ENCODE measurements at places on chromosomes 7 and 10.

DNA sequence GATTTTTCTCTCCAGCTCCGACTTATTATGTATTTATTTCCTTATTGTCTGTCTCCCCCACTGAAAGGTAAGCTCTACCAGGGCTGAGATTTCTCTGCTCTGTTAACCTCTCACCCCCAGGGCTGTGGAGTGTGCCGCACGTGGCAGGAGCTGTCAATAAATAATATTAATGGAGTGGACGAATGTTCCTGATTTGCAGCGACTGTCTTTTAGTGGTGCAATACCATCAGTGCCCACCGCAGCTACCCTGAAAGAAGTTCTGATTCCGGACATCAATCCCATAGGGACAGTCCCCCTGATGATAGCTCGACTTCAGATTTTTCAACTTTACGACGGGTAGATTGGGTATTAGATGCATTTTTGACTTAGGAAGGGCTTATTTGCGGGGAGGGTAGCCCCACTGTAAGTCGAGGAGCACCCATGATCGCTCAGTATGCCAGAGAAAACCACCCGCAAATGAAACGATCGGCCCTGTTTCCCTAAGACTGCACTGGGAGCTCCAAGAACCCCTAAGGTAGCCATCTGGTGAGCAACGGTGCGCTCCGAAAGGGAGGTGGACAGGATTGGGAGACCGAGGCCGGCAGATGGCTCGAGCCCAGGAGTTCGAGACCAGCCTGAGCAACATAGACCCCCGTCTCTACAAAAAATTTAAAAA is 986 bp upstream of the PPP2R2D start:
- DNase-seq: no peak

- no peak for DNase-seq
Observed at GRCh38 chr7:24737281-24737680, 20.0 kb downstream of the GSDME start.

DNA sequence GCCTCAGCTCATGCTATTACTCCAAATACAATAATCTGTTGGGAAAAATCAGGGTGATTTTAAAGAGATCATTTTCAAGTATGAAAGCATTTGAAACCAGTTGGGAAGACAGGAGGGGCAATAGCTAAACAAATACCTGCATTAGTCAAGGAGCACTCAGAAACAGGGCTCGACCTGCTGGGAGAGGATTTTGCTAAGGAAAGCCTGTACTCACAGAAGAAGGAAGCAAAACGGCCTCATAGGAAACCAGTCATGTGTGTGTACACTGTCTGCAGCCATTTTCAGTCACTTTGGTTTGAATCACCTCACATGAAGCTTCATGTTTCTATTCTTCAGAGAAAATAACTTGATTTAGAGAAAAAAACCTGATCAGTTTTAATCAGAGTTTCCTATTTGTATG is 38.6 kb downstream of the FZD1 start:
- no peak for DNase-seq

GRCh38 chr7:75663302-75663907 is 75.3 kb downstream of the HIP1 start:
- no peak for DNase-seq

GRCh38 chr7:2104716-2105115 is 128.0 kb downstream of the MAD1L1 start:
- no peak for DNase-seq

GRCh38 chr7:50304129-50304910 is at the start of gene IKZF1:
Gene IKZF1 (plus strand): TSS chr7:50304716. CDS start chr7:50319062, 14,346 bp downstream.
- no peak for DNase-seq

GRCh38 chr7:107948645-107949442 is 54.1 kb downstream of the LAMB1 start:
- DNase-seq: no peak

DNA sequence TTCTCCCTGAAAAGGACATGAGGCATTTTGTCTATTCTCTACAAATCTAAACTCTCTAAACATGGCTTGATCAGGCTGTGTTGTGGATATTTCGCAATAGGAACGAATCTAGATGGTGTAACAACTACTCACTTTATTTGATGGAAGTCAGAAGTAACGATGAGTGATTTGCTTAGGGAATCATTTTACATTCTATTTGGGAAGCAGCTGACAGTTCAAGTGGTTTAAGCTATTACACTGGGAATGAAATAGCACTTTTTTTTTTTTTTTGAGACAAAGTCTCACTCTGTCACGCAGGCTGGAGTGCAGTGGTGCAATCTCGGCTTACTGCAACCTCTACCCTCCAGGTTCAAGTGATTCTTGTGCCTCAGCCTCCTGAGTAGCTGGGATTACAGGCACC is 44.1 kb downstream of the NPY start:
- DNase-seq: no peak

GRCh38 chr10:1366811-1367425 is 310.7 kb downstream of the WDR37 start:
- DNase-seq: no peak

DNA sequence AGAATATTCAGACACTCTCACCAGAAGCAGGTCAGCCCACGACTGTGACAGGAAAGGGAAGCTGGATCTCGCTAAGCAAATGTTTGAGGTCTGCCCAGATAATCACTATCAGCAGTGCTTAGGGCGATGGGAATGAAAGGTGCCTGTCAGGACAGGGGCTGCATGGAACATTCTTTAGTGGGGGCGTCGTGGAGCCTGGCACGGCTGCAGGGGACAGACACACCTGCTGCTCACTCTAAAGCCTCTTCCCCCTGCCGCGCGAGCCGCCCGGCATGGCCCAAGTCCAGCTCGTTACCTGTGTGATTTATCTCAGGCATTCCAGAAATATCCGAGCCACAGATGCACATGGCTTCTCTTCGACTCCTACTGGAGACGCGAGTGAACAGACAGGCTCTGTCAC is 235.5 kb downstream of the GLRX3 start:
- no peak for DNase-seq

DNA sequence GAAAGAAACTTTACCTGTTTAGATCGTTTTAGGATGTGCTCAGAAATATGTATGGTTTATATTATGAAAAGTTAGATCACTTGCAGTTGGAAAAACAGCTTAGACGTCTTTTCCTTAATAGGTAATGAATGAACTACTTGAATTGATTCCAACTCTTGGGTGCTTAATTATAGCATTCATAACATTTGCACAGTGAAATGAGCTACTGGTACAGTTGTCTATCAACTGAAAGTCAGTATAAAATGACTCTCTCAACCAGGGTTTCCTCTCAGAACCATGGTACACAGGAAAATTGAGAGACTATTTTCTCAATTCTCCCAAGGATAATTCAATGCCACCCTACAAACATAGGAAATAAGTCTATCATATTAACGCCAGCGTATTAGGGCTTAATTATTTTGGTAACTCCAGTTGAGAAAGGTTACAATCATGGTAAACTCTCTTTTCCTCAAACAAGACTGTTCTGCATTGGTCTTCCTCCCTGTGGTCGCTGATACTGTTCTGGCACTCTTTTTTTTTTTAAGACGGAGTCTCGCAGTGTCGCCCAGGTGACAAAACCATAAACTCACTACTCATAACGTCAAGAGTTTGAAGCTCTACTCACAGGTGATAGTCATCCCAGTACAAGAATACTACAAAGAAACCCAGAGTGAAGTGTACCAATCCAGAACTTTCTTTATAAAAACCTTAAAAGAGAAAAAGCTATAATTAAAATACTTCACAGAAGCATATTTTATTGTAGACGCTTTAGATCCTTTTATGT is 2.0 kb downstream of the ANLN start:
- no peak for DNase-seq

All from NCI-H1930 (cell line).